Activated naive CD8-positive, alpha-beta T cell treated with anti-CD3 and anti-CD28 coated beads, Interleukin-2, amount 10 ng/mL, durations not matched to agents 7 days and 5 days (primary cell): ENCODE measurements at places on chromosomes 6 and 20.

DNA sequence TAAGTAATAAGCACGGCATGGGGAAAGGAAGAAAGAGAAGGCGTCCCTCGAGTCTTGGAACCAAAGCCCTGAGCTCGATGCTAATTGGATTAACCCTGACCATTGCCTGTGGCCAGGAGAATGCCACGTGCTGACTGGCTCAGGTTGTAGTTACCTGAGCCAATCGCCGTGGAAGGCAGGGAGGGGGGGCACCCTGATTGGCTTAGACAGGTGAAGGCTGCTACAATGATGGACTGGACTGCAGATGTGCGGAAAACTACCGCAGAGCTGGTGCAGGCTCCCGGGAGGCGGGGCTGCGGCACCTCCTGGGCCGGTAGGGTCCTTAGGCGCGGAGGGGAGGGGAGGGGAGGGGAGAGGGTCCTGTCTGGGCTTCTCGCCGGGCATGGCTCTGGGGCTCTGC lies 121.3 kb downstream of the TFAP2C start:
- no peak for DNase-seq

GRCh38 chr20:24943196-24943595 lies 5.9 kb upstream of the CST7 start:
- no peak for DNase-seq

DNA sequence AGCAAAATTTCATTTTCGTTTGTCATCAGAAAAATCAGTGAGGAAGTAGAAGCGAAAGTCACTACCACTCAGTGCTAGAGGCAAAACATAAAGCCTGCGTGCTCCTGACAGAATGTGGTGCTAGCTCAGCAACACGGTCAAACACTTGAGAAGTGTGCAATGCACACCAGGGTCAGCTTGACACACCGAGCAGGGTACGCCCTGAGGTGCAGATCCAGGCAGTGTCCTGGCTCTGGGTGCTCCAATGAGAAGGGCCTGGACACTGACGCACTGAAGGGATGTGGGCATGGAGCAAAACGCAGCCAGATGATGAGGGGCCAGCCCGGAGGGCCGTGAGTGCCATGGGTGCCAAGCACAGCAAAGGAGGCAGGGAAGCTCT lies 5.9 kb downstream of the RNASET2 start:
- no peak for DNase-seq

GRCh38 chr6:106626485-106626884 lies 2.8 kb downstream of the RTN4IP1 start:
- DNase-seq, result no peak

DNA sequence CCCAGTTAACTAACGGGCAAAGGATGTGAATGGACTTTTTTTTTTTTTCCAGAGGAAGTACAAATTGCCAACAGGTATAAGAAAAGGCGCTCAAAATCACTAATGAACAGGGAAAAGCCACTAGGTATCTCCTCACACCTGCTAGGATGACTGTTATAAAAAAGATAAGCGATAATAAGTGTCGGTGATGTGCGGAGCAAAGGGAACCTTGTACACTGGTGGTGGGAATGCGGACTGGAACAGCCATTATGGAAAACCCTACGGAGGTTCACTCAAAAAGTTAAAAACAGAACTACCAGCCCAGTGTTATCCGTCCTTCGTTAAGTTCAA lies 787 bp upstream of the RAB32 start:
- no peak for DNase-seq

DNA sequence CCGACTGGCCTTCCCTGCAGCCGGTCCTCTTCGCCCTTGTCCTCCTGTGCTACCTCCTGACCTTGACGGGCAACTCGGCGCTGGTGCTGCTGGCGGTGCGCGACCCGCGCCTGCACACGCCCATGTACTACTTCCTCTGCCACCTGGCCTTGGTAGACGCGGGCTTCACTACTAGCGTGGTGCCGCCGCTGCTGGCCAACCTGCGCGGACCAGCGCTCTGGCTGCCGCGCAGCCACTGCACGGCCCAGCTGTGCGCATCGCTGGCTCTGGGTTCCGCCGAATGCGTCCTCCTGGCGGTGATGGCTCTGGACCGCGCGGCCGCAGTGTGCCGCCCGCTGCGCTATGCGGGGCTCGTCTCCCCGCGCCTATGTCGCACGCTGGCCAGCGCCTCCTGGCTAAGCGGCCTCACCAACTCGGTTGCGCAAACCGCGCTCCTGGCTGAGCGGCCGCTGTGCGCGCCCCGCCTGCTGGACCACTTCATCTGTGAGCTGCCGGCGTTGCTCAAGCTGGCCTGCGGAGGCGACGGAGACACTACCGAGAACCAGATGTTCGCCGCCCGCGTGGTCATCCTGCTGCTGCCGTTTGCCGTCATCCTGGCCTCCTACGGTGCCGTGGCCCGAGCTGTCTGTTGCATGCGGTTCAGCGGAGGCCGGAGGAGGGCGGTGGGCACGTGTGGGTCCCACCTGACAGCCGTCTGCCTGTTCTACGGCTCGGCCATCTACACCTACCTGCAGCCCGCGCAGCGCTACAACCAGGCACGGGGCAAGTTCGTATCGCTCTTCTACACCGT lies 6.1 kb downstream of the UBD start:
- peak; percentile 49 for DNase-seq

DNA sequence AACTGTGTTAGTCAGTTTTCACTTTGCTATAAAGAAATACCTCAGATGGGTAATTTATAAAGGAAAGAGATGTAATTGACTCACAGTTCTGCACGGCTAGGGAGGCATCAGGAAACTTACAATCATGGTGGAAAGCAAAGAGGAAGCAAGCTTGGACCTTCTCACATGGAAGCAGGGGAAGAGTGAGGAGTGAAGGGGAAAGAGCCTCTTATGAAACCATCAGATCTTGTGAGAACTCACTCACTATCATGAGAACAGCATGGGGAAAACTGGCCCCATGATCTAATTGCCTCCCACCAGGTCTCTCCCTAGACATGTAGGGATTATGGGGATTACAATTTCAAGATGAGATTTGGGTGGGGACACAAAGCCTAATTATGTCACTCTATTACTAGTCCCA lies 41.3 kb upstream of the PLAGL1 start:
- DNase-seq, result no peak

- DNase-seq, result no peak
Observed at GRCh38 chr6:137647762-137648447, 153.7 kb upstream of the OLIG3 start.
